ENCODE measurements at places on chromosomes 3 and 15. TPM values are rescaled to one million over a fixed set of nuclear protein-coding genes. Genes with fewer than 3 reads are reported as not detected.

The RTP1 gene
- not detected for total RNA-seq

The GALNT15 gene
- 75.3 TPM for total RNA-seq

DNA sequence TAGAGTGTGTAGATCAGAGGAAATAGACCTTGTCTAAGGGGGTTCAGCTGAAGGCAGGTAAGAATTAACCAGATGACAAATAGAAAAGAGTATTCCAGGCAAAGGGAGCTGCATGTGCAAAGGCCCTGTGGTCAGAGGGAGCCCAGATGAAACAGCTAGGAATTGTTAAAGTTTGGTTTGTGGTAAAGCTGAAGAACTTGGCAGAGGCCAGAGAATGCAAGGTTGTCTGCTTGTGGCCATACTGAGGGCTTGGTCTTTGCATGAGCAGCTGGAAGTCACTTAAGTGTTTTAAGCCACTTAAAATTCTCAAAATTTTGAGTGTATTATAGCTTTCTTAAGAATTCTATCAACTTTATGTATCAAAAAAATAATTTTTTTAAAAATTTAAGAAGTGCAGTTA, 116.5 kb downstream of the NEK10 start:
- no peak for DNase-seq

GRCh38 chr3:32177702-32178198, 60.7 kb upstream of the CMTM8 start:
- DNase-seq = peak; percentile 55

GRCh38 chr3:107240183-107241091, 136.8 kb upstream of the CCDC54 start:
- DNase-seq = peak; percentile 94

DNA sequence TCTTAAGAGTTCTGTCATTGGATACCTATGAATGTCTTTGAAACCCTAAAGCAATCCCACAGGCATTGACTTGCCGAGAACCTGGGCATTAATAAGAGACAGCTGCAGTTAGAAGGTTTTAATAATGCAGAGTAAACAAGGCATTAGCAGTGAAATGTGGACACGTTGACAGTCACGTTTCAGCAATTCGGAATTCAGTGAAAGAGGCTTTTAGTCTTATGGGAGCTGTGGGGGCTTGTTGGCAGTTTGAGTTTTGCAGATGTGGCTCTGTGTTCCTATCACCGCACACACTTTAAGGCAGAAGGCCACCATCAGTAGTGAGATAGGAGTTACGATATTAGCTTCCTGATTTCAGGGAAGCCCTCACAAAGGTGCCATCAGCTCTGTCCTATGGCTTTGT, 145.2 kb upstream of the NUDT16 start:
- no peak for DNase-seq

Data from lower leg skin (tissue), 4 donors.